ENCODE measurements at places on chromosomes 2 and 18.

GRCh38 chr18:24762511-24762910, 302.1 kb downstream of the HRH4 start:
- DNase-seq, result no peak

GRCh38 chr2:159088906-159089305, 120.5 kb downstream of the TANC1 start:
- peak; percentile 59 for DNase-seq

- DNase-seq, result no peak
Measured at GRCh38 chr2:105785095-105785847, 40.6 kb downstream of the NCK2 start.

GRCh38 chr2:112256654-112257053, 1.8 kb upstream of the ZC3H8 start:
- DNase-seq, result peak; percentile 72

DNA sequence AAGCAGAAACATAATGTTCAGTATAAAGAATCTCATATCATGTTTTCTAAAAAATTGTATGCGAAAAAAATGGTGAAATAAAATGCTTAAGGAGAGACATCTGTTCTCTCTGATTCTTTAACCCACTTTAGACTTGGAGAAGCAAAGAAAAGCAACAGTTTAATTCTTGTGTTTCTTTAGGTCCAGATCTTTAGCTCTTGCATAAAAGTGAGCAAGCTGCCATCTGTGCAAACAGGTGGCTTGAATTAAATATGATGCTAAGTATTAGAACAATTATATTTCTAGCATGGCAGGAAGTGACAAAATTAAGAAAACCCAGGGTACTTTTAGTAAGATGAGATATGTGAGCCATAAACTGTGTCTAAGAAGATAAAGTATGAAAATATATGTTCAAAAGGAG, 1038.3 kb downstream of the DPP10 start:
- no peak for DNase-seq

DNA sequence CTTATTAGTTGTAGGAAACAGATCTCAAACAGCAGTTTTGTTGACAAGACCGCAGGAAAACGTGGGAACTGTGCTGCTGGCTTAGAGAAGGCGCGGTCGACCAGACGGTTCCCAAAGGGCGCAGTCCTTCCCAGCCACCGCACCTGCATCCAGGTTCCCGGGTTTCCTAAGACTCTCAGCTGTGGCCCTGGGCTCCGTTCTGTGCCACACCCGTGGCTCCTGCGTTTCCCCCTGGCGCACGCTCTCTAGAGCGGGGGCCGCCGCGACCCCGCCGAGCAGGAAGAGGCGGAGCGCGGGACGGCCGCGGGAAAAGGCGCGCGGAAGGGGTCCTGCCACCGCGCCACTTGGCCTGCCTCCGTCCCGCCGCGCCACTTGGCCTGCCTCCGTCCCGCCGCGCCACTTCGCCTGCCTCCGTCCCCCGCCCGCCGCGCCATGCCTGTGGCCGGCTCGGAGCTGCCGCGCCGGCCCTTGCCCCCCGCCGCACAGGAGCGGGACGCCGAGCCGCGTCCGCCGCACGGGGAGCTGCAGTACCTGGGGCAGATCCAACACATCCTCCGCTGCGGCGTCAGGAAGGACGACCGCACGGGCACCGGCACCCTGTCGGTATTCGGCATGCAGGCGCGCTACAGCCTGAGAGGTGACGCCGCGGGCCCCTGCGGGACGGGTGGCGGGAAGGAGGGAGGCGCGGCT, at the start of gene TYMS:
Gene TYMS, plus strand, starts transcription at position 343 of the 690 bp plus-strand sequence. Its CDS starts 90 bp downstream, at position 433.
- peak; percentile 92 for DNase-seq

- DNase-seq, result no peak
Measured at GRCh38 chr2:33488715-33489540, 12.5 kb downstream of the RASGRP3 start.

DNA sequence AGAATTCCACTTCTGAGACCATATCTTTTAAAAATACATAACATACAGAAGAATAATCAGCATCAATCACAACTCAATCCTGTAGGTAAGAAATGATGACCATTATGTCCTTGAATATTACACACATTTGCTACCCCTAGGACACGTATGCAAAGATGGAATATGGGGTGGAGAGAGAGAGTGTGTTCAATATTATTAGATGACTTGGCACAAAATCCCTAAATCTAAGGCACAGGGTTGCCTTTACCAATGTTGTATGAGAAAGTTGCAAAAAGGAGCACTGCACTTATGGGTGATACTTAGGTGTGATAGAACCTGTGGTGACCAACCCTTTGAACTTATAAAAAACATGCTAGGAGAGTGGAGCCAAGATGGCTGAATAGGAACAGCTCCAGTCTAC, 326.2 kb upstream of the FSHR start:
- no peak for DNase-seq

DNA sequence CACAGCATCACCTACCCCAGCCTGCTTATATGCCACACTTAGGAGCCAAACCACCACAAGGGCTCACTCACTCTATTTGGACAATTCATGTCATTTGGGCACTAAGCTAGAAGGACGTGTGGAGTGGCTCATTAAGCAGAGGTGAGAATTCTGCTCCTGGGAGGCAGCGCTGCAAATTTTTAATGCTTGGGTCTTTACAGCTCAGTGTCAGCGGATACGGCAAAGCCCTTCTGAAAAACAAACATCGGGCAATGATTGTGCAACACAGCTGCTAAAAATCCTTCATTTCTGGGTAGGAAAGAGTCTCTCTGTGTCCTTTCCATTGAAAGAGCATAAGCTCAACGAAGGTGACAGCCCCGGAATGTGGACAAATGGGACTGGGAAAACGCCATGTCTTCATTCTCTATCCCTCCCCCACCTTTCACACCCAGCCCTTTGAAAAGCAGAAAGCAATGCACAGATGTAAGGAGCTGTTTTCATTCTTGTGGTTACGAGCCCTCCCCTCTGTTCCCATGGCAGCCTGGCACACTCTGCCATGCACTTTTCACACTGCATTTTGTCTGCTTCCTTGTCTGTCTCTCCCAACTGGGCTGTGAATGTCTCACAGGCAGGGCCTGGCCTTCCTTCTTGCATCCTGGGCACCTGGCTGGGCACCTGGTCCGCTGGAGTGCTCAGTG, 16.0 kb downstream of the TMEM177 start:
- no peak for DNase-seq

- peak; percentile 8 for DNase-seq
Measured at GRCh38 chr18:74623047-74623816, 25.6 kb downstream of the ZNF407 start.

GRCh38 chr2:27451095-27451494, 8.9 kb downstream of the KRTCAP3 start:
- no peak for DNase-seq

DNA sequence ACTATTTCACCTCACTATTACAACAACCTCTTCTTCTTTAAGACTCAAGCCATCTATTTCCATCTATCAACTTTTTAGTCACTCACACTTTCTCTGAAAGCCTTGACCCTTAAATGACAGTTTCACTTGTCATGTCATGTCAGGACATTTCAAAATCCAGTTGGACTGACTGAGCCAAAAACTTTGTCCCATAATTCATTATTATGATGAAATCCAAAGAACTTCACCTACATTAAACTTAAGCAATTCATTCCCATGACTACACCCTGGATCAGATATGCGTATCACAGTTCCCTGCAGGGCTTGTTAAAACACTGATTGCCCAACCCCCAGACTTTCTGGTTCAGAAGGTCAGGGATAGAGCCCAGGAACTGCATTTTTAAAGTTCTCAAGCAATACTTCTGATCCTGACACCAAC, 26.5 kb downstream of the LDAH start:
- no peak for DNase-seq

Data from NB4 (cell line).